ENCODE measurements at places on chromosomes 5 and 9.

DNA sequence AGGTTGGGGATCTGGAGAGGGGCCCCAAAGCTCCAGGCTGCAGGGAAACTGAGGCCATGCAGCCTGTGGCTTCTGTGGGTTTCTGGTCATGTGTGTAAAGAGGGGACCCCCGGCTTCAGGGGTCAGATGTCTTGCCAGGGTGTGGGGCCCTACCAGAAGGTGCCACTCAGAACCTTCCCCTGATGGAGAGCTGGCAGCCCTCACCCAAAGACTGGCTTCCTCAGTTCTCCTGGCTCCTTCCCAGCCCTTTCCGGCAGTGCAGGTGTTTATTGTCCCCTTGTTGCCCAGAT, 11.6 kb upstream of the LAMC3 start:
- no peak for DNase-seq

GRCh38 chr5:176836811-176837706, 26.7 kb downstream of the UNC5A start:
- no peak for DNase-seq

- DNase-seq: no peak
Measured at GRCh38 chr5:14451871-14452270, 129.7 kb upstream of the OTULINL start.

DNA sequence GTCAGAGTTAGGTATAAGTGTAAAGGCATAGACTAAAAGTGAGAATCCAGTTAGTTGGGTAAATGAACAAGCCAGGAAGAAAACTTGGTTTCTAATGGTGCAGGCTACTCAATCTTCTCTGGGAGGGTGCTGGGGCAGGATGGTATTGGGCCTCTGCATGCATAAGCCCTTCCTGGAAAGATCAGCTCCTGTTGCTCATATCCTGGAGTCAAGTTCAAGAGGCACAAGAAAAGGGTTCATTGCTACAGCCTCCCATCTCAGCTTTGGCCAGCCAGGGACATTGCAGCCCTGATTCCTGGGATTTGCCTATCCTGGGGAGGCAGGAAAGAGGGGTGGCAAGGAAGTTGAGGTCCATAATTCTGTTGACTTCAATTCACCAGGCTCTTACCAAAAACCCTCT, 40.7 kb upstream of the ATP6V1G1 start:
- no peak for DNase-seq

GRCh38 chr9:16482764-16483163, 387.7 kb downstream of the BNC2 start:
- DNase-seq: no peak

DNA sequence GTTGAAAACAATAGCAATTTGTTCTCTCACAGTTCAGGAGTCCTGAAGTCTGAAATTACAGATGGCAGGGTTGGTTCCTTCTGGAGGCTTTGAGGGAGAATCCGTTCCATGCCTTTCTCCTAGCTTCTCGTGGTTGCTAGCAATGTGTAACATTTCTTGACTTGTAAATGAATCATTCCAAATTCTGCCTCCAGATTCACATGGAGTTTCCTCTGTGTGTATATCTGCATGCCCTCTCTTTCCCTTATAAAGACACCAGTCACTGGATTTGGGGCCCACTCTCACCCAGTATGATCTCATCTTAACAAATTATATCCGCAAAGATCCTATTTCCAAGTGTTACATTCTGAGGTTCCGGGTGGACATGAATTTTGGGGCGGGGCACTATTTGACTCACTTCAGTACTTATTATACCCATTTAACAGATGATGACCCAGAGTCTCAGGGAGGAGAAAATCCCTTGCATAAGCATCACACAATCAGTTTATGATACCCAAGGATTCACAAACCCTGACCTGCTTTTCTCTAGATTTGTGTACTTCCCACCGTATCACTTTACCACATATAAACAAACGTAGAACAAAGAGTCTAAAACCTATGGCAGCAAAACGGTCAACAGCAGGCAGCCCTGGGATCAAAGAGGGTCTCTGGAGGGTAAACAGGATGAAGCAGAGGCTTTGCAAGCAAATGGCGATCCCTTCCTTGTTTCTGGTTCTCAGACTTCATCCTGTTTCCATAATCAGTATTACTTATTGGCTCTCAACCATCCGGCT, 93.7 kb downstream of the C9orf152 start:
- DNase-seq: no peak

DNA sequence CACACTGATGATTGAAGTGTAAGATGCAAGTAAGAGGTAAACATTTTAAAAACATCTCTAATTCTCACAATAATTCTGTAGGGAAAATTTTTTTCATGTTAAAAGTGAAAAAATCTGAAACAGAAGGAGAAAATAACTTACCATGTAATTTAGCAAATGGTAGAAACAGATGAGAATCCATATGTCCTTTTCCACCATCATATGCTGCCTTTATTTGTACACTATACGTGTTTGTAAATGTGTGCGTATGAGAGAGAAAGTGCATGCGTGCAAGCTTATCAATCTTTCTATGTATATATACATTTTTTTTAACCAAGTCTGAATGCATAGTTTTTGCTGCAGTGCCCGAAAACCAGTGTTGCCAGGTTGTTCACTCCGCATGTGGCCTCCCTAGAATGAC, 186.7 kb downstream of the IZUMO3 start:
- no peak for DNase-seq

GRCh38 chr5:122036326-122036725, 41.7 kb downstream of the LOX start:
- DNase-seq: no peak

- DNase-seq: no peak
Measured at GRCh38 chr5:14895301-14895700, 23.7 kb upstream of the ANKH start.

GRCh38 chr5:10726179-10726912, 34.7 kb downstream of the DAP start:
- DNase-seq: no peak

- no peak for DNase-seq
Measured at GRCh38 chr5:132406144-132406783, 36.8 kb downstream of the SLC22A5 start.

GRCh38 chr9:7237473-7238246, 479.9 kb downstream of the KDM4C start:
- no peak for DNase-seq

DNA sequence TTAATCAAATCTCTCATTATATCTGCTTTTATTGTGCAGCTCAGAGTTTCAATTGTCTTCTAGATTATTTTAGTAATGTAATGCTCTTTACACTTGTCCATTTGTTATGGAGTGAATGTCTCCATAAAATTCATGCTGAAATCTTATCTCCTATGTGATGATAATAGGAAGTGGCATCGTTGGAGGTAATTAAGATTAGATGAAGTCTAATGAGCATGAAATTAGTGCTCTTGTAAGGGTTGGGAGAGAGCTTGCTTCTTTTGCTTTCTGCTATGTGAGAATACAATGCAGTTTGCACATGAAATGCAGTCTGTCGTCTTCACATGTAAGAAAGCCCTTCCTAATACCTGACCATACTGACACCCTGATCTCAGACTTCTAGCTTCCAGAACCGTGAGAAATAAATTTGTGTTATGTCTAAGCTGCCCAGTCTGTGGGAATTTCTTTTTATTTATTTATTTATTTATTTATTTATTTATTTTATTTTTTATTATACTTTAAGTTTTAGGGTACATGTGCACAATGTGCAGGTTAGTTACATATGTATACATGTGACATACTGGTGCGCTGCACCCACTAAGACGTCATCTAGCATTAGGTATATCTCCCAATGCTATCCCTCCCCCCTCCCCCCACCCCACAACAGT, 1399.2 kb upstream of the CDH6 start:
- DNase-seq: no peak

DNA sequence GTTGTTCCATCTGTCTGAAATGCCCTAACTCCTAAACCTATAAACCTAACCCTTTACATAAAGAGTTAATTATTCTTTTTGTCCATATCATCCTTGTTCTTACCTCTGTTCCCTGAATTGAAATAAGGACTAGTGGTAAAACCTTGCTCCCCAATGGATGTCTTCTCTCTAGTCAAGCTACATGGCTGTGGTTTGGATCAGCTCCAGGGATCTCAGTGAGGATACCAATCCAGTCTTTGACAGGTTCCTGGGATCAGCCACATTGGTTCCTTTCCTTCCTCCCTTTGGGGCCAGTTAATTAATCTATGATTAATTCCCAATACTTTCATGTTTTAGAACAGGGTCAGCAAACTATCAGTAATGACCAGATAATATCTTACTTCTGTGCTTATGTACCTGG, 151.6 kb downstream of the SIL1 start:
- no peak for DNase-seq

All from endothelial cell (in vitro differentiated cells).